Activated CD8-positive, alpha-beta memory T cell treated with anti-CD3 and anti-CD28 coated beads, Interleukin-2, amount 10 ng/mL, durations not matched to agents 7 days and 5 days (primary cell): ENCODE measurements at places on chromosomes 1 and 21.
A peak's percentile ranks its signal among the peaks of the same experiment; 100 is the strongest.

GRCh38 chr21:18614303-18614702 is 210.7 kb upstream of the TMPRSS15 start:
- DNase-seq = no peak

- DNase-seq = no peak
Measured at GRCh38 chr1:194515916-194516315, 1329.5 kb upstream of the B3GALT2 start.

GRCh38 chr1:242212401-242212800 is 213.5 kb upstream of the MAP1LC3C start:
- no peak for DNase-seq

DNA sequence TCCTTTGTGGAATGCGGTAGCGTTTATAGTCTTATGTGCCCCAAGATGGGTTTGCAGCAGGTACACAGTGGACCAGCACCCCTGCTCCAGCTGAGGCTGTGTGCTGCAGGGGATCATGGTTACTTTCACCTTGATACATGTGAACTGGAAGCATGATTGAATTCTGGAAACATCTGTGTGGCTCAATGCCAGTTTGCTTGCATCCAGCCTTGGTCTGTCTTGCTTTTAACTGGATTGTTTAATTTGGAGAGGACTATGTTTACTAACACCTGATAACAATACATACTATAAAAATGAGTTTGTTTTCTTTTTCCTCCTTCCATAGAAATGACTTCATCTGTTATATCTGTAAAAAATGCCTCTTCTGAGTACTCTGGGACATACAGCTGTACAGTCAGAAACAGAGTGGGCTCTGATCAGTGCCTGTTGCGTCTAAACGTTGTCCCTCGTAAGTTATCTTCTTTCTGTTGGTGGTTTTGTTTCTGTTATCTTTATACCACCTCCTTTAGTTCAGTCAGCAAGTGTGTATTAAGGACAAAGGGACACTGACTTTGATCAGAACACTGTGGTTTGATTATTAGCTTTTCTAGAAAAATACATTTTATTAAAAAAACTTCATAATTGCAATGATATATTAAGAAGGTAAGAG is 47.7 kb downstream of the CXADR start:
- DNase-seq = no peak

- DNase-seq = peak; percentile 79
Measured at GRCh38 chr1:236395230-236395946, 1.3 kb downstream of the EDARADD start.

GRCh38 chr1:229714306-229714705 is 88.3 kb downstream of the URB2 start:
- no peak for DNase-seq

DNA sequence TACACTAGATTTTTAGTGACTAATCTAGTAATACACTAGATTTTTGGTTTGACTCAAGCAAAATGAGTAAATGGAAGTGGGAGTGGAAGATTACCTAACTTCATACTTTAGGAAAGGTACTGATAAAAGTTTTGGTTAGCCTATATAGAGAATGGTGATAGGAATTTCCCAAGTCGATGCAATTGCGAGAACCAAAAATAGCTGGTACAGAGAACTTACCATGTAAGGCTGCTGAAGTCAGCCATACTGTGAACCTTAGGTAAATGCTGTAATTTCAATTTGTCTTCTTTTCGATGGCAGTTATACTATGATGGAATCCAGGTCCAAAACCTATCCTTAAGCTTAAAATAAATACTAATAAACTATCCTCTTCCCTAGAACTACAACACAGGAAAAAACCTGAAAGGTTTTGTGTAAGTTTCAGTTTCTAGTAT is 4.6 kb downstream of the PNRC2 start:
- no peak for DNase-seq

- DNase-seq = no peak
Measured at GRCh38 chr1:211529453-211529852, 37.5 kb upstream of the RD3 start.

DNA sequence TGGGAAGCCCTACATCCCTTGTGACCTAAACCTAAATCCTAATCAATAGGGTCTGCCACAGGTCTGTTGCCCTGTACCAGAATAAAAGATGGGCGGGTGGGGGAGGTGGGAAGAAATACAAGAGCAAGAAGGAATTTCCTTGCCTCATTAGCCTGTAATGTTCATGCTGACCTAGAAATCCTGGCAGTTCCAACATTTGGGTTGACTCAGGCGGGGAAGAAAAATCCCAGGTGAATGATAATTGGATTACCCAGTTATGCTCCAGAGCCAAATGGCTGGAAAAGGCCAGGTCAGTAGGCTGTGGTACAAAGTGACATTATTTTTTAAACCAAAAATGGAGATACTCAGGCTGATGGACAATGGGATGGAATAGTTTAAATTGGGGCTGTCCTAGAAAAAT is 27.3 kb upstream of the A3GALT2 start:
- DNase-seq = no peak

DNA sequence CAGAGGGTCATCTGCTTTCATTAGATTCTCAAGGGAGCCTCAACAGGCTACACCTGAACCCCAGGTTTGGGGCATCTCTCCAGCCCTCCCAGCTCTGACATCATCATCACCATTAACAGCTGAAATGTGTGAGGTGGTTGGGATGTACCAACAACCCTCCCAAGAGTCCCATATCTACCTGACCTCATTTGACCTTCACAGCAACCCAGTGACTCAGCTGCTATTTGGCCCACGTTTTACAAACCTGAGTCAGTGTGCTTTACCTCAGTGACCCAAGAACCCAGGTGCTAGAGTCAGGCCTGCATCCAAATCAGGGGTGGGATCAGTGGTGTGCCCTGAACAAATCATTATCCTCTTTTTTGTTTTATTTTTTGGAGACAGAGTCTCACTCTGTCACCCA is 53.3 kb upstream of the TINAGL1 start:
- DNase-seq = no peak

GRCh38 chr1:116605315-116605714 is 34.5 kb upstream of the CD58 start:
- DNase-seq = no peak

DNA sequence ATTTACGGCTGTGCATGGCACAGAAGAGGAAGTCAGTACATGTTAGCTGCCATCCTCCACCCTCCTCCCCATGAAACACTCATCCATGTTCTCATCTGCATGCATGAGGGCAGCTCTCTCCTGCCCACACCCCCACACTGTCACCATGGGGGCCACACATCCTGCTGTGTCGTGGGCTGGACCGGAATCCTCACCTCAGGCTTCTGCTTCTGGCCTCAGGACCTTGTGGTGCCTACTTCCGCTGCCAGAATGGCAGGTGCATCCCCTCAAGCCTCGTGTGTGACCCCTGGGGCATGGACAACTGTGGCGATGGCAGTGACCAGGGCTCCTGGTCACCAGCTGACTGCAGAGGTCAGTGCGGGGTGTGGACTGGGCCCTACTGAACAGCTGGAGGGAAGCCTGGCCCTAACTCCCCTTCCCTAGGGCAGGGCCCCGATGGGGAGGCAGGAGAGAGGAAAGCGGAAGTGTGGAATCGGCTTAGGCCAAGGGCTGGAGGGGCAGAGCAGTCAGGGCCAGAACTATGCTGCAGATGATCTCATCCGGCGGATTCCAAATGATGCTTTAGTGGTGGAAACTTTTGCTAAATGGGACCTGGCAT is 3.8 kb downstream of the LDLRAD2 start:
- DNase-seq = no peak

- DNase-seq = no peak
Measured at GRCh38 chr1:63966016-63966415, 192.2 kb downstream of the ROR1 start.

DNA sequence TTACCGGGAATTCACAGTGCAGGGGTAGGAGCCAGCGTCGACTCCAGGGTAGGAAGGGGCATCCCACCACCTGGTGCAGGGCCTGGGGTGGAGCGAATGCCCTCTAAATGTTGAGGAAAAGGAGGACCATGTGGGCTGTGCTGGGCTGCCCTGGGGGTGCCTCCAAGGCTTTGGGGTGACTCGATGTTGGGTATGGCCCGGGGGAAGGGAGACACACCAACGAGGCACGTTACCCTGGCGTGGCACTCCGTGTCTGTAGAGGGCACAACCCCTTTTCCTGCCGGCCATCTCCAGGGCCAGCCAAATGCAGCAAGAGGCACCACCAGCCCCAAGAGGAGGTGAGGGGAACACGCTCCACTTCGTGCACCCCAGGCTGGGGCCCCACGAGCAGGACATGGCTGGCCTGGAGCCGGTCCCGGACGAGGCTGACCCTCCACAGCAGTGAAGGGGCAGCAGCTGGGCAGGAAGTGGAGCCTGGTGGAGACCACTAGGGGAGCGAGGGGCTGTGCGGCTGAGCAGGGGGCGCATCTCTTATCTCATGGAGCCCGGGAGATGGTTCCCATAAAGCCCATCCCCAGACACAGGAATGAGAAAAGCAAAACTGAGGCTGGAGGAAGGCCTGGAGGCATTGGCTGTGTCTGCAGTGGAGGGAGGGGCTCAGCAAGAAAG is 11.2 kb downstream of the ACTRT2 start:
- no peak for DNase-seq

- DNase-seq = no peak
Measured at GRCh38 chr1:66243548-66244130, 290.3 kb upstream of the SGIP1 start.

DNA sequence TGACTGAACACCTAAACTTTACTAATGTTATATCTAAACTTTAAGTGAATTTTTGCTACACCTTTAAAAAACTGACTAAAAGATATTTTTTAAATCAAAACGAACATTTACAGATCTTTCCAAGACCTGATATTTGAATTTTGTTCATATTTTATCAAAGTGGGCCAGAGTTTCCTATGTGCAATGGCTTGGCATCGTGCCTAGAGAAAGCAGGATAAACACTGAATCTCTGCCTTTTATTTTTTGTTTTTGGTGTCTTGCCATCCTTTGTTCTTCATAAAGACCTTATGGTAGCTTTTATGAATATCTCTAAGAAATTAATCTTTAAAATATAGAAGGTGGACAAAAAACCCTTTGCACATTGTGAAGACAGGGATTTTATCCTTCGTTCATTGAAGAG is 25.8 kb upstream of the VPS26C start:
- DNase-seq = no peak

GRCh38 chr1:6465461-6466005 is 440 bp downstream of the TNFRSF25 start:
- DNase-seq = peak; percentile 58

GRCh38 chr1:101198842-101199636 is 37.8 kb upstream of the S1PR1 start:
- DNase-seq = peak; percentile 83

- peak; percentile 35 for DNase-seq
Measured at GRCh38 chr21:44574457-44575306, 1.2 kb downstream of the KRTAP10-4 start.

- no peak for DNase-seq
Measured at GRCh38 chr1:237219751-237220642, 178.0 kb downstream of the RYR2 start.

DNA sequence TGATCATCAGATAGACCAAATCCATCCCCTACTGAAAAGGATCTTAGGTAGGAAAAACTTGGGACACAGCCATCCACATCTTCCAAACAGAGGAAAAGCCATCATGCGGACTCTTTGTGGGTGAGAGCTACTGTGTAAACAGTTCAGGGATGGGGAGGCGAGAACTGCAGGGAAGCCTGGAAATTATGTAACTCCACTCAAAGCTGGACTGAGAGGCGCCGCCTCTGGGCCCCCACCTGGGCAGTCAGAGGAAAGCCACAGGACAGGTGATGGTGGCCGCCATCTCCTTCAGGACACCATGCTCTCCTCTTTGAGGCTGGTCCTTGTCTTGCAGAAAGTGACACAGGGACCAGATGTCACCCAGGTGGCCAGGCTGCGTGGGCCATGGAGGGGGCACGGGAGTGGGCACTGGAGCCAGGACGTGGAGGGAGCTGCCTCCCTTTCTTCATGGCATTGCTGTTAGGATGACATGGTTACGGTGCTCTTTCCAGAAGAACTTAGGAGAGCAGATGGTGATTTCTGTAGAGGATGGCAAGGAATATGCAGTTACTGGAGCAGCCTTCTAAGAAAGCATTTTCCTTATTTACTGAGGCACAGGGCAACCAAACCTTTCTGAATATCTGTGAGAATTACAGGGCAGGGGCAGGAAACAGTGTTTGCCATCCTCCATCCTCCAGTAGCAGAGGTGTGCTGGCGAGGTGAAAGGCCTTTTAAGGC is 32.0 kb upstream of the TDRD10 start:
- DNase-seq = no peak

DNA sequence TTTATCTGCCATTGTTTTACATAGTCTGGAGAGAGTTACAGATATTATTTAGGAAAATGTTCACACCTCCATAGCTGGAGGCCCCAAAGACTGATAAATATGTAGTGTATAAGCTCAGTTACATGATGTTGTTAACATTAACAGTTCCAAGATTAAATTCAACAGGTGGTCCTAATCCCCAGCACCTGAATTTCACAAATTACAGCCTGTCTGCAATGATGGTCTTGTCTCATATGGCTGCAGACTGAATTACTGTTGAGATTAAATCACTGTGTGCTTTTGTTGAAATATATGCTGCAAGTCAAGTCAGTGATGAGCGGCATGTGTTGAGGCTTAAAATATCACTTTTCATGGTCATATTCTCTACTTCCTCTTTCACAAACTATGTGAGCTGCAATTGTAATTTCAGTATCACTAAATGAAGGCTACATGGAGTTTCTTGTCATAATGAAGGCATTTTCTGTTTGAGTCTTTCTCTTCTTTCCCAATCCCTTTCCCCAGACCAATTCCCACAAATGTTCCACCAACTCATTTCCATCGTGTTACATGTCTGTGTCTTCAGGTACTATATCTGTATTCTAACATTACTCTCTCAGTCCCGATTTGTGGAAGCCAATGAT is 4.2 kb downstream of the ST6GALNAC5 start:
- no peak for DNase-seq

GRCh38 chr1:236716160-236716559 is 29.9 kb downstream of the ACTN2 start:
- DNase-seq = no peak

- DNase-seq = no peak
Measured at GRCh38 chr1:246215510-246215903, 291.6 kb downstream of the SMYD3 start.

GRCh38 chr1:221612047-221612777 is 129.7 kb downstream of the DUSP10 start:
- DNase-seq = no peak
